Central memory CD4-positive, alpha-beta T cell (primary cell): ENCODE measurements at places on chromosomes 5 and 9.

DNA sequence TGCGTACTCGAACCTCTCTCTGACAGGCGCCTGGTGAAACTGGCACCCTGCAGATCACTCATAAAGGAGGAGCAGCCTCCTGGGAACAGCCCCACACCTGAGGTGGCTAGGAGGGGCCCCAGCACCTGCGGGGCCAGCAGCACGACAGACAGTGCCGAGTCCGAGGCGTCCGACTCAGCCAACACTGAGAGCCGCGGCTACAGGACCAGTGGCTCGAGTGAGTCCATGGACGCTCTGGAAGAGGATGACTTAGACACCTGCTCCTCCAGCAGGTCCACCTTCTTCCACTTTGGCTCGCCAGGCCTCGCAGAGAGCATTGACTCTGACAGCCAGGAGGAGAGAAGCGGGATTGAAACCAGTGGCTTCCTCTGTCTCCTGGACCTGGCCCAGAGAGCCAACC, 13.5 kb upstream of the TRMT10B start:
- no peak for DNase-seq

DNA sequence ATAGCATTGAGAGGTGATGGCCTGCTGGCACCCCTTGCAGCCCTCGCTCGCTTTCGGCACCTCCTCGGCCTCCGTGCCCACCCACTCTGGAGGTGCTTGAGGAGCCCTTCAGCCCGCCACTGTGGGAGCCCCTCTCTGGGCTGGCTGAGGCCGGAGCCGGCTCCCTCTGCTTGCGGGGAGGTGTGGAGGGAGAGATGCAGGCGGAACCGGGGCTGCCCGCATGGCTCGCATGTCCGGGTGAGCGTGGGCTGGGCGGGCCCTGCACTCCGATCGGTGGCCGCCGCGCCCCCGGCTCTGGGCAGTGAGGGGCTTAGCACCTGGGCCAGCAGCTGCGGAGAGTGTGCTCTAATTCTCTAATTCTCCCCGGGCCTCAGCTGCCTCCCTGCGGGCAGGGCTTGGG, 101.1 kb downstream of the KIF4B start:
- DNase-seq: no peak

DNA sequence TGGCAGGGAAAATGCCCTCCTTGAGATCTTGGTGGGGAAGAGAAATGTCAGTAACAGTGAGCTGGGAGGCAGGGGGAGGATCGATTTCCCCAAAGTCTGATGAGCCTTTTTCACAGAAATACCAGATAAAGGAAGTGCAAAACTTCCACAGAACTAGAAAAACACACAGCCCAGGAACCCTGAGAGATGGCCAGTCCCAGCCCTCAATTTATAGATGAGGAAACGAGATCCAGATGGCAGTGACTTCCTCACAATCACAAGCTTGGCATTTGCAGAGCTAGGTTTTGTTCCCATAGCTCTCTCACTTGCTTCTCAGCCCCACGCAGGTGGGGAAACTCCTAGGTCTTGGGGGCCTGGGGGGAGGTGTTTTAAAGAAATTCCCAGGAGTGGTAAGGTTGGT, 3.8 kb upstream of the GGTA1 start:
- no peak for DNase-seq

DNA sequence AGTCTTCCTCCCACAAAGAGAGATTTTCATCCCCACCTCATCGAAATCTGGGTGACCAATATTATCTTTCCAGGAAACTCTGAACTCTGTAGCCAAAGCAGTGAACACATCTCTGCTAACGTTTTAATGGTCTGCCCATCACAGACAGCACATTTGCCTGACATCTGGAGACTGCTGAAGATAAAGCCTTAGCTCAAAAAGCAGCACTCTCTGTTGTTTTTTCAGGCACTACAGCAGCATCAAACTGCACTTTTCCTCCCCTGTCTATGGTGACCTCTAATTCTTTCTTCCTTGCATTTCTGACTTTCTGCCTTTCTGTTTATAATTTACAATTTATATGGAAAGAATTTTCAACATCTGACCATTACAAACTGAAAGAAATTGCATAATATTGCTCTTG, 66.8 kb downstream of the RAB3C start:
- DNase-seq: no peak

DNA sequence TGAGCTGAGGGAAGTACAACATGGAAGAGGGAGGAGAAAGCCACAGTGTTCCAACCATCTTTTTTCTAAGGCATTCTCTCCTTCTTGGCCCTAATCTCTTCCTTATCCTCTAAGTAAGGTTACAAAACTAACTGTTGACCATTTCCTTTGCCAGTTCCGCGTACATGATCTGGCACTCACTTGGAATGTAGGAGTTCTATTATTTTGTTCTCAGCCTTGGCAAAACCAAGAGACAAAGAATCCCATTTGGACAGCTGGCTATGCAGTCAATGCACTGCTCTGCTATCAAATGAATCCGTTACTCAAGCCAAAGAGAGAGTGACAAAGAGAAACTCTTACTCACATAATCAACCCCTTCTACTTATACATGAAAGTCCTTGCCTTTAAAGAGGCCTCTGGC, 410.3 kb downstream of the DTWD2 start:
- DNase-seq: no peak

DNA sequence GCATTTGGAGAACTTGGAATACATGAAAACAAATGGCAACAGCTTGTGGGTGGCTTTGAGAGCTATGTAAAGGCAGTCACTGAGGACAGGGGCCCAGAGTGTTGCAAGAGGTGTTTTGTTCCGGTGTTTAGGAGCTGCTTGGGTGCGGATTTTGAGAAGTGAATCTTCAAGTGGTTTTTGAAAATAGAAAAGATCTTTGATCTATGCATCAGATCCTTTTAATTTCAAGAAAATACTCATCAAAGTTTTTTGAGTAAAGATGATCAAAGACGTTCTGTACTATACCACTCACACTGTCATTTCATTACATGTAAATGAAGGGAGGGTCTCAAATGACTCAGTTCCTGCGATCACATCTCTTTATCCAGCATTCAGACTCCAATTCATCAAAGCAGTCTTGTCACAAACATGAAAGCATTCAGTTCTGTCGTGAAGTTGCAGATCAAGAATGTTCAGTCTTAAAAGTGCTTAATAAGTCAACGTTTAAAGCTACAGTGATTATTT, 112.5 kb downstream of the WDR41 start:
- DNase-seq: peak; percentile 60

- DNase-seq: peak; percentile 92
Measured at GRCh38 chr9:126719618-126720031, 85.2 kb upstream of the ZBTB43 start.

- no peak for DNase-seq
Measured at GRCh38 chr5:95393279-95393678, 2.1 kb downstream of the FAM81B start.

GRCh38 chr9:136620441-136621018, 42.2 kb upstream of the EGFL7 start:
- DNase-seq: no peak
